ENCODE measurements at places on chromosomes 3 and 15.

- DNase-seq = no peak
These were observed 148 bp downstream of the RBMS3 start for GRCh38 chr3:29281094-29281343.

DNA sequence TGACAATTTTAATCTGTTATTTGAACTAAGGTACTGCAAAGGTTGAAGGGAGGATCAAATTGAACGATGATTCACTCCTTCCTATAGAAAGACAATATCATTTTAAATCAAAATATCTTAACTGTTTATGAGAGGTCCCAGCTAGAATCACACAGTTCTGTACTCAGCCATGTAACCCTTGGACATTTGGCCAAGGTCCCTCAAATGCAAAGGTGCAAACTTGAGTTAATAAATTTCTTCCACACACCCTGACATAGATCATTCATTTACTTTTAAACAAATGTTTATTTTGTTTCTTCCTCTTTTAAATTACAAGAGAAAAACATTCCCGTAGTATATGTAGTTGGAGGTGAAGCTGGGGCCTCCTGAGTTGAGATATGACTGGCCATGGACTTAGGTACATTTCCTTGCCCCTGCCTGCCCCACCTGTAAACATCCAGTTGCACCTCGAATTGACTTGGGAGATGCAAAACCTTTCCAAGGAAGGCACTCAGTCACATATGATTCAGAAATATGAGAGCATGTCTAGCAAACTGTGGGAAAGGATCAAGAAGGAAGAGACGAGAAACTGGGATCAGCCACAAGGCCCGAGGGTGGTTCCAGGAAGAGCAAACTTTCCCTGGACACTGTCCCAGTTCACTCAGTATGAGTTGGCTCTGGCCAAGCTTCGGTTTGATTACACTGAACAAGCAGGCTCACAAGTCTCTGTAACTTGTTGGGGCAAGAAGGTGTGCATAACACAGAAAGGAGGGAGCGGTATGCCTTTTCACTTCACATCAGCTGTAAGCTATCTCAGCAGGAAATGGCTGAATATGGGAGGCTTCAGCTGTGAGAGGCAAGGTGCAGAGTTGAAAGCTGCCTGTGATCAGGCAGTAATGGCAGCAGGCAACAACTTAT, 6.7 kb downstream of the TNFSF10 start:
- peak; percentile 67 for DNase-seq

DNA sequence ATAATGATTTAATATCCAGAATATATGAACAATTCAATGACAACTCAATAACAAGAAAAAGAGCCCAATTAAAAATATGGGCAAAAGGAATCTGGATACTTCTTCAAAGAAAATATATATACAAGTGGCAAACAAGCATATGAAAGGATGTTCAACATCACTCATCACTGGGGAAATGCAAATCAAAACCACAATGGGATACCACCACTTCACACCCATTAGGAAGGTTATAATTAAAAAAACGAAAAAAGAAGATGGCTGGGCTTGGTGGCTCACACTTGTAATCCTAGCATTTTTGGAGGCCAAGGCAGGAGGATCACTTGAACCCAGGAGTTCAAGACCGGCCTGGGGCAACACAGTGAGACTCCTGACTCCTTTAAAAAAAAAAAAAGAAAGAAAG, 4.1 kb downstream of the CCDC12 start:
- no peak for DNase-seq

DNA sequence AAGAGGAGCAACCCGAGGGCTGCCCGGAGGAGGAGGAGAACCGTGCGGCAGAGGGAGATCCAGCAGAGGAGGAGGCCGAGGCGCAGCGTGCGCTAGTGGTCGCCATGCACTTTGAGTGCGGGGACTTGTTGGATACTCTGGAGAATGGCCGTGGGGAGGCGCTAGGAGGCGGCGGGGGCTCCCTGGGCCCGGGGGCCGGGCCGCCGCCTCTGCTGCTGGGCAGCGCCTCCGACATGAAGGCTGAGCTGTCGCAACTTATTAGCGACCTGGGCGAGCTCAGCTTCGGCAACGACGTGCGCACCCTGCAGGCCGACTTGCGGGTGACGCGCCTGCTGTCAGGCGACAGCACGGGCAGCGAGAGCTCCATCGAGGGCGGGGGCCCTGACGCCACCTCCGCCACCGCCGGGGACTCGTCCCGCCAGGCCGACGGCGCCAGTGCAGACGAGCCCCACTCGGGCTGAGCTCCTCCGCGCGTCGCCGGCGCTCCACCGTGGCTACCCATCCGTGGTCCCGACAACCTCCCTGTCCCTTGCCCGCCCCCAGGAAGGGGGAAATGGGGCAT, 2.0 kb downstream of the FAM43A start:
- DNase-seq = peak; percentile 94

DNA sequence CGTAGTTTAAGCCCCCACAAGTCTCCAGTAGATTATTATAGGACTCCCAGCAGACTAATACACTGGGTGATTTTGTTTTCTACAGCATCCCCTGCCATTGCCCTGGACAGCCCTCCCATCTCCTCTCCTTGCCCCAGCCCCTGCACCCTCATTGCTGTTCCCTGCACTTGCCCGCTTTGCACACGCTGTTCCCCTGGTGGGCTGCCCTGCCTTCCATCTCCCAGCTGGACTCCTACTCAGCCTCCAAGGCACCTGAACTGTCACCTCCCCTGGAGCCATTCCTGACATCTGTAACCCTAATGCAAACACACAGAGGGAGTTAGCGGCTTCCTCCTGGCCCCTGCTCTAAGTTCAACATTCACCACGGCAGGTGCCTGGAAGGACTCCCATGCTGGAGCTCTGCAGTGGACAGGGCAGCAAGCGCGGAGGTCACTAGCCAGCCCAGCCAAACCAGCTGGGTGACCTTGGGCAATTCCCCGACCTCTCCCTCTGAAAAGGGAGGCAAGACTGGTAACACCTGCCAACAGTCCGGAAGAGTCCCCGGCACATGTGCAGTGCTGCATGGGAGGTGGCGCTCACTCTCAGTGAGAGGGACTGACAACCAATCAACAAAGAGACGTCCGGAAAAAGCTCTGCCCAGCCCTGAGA, 38.8 kb upstream of the IQSEC1 start:
- peak; percentile 25 for DNase-seq

GRCh38 chr3:12484983-12485327, 675 bp downstream of the TSEN2 start:
- DNase-seq = no peak

- peak; percentile 75 for DNase-seq
These were observed 61.8 kb downstream of the SLC12A8 start for GRCh38 chr3:125150525-125151441.

DNA sequence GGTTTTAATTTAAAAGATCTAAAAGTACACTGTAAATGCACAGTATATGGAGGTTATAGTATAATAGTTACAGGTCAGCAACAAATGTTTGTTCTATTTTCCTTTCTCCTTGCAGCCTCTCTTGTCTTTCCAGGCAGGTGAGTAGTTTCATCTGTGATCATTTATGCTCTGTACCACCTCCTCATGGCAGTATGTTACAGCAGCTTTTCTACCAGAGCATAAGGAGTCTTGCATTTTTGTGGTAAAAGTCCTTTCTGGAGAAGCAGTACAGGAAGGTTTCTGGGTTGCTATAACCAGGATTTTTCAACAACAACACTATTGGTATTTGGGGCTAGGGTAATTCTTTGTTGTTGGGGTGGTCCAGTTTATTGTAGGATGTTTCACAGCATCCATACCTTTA, 59.5 kb downstream of the ZNF609 start:
- DNase-seq = no peak

DNA sequence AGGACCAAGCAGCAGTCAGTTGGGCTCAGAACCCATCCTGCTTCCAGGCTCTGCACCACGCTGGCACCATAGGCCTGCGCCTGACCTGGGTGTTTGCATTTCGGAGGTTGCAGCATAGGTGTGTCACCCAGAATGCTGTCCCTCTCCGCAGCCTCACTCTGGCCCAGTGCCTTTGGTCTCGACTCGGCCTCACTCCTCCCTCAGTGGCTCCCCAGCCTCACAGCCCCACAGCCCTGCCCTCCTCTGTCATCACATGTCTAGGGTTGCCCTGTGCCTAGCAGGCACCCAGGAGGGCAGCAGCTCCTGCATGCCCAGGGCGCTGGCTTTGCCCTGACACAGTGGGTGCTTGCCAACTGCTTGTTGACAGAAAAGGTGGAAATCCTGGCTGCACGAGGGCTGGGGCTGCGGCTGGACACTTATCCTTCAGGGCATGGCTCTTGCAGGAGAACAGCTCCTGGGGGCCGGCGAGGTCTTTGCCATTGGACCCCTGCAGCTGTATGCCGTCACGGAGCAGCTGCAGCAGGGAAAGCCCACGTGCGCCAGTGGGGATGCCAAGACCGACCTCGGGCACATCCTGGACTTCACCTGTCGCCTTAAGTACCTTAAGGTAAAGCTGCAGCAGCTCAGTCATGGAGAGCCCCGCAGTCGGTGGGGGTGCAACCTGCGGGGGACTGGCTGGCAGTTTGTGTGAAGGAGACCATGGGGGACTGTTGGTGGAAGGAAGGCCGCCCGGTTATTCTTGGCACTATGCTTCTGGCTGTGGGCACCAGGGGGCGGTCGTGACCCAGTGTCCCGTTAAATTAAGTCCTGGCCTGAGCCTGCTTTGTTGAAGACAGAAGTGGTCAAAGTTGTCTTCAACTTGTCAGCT, 16.2 kb downstream of the NISCH start:
- no peak for DNase-seq

GRCh38 chr3:111917300-111917699, 58.2 kb downstream of the PHLDB2 start:
- DNase-seq = no peak

- no peak for DNase-seq
These were observed 136.7 kb downstream of the AQP9 start for GRCh38 chr15:58274885-58275284.

GRCh38 chr3:112871735-112872134, 25.1 kb upstream of the CD200R1L start:
- DNase-seq = no peak

- no peak for DNase-seq
These were observed 85.1 kb upstream of the MYRIP start for GRCh38 chr3:39724233-39724846.

DNA sequence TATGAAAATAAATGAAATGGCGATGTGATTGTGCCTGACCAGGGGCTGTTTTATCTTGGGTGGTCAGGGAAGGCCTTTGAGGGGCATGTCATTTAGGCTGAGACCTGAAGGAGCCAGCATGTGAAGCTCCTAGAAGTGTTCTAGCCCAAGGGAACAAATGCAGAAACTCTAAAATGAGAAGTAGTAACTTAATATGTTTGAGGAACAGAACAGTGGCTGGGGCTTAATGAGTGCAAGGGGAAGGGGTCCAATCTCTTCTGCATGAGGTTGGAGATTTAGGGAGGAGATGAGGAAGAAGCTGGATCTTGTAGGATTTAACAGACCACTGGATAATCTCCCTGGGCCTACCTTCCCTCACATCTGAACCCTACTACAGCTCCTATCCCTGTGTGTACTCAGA, 110.5 kb downstream of the AKAP13 start:
- no peak for DNase-seq

GRCh38 chr3:111570404-111571030, 24.6 kb downstream of the ZBED2 start:
- DNase-seq = no peak

GRCh38 chr3:122730240-122730639, 49.6 kb downstream of the PARP14 start:
- no peak for DNase-seq

- DNase-seq = no peak
These were observed 32.9 kb downstream of the GJD2 start for GRCh38 chr15:34721802-34722438.

DNA sequence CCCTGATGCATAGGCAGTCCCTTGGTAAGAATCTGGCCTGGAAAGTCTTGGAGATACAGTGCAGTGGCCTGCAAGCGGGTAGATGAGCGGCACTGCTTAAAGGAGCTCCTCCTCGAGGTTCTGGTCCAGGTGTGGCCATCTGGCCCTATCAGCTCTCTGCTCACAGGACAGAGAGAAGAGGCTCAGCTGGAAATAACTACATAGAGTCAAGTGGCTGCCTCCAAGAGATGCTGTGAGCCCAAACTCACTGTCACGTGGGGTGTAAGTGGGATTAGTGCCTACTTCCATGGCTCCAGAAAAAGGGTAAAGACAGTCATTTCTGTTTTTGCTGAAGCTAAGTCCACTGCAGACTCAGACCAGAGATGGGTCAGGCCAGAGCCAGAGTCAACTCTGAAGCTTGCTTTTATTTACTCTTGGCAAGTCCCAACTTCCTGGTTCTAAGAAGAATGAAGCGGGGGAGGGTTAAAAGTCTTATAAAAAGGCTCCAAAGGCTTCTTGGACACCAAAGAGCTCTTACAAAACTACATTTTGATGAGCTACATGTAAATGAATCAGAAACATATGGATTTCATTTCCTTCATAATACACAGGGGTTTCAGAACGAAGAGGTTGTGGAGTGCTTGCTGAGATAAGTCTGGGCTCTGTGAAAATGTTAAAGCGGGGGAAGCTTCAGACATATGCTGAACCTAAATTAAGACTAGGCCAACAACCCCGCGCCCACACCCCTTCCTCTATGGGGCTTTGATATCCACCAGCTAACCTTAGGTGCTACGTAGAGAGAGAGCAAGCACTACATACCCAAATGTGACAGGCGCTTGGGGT, 77.1 kb downstream of the PDZRN3 start:
- DNase-seq = no peak
